CD4-positive, alpha-beta T cell treated with Interleukin-15 for 4 hours (primary cell): ENCODE measurements at places on chromosomes 5 and 9.

DNA sequence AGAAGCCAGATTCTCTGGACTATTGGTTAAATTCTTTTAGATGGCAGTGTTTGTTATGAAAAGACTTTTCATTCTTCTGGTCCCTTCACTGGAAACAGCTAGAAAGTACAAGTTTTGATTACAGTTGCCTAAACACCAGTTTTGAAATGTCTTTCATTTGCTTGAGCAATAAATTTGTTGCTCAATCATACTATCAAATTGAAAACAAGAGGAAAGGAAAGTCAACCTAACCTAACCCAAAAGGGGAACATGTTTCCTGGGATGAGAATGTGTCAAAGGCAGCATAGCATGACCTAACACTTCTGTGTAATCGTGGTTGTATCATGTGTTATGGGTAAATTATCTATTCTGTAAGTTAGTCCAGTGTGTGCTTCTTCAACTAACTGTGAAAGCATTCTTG is 213.2 kb downstream of the TMC1 start:
- DNase-seq: no peak

DNA sequence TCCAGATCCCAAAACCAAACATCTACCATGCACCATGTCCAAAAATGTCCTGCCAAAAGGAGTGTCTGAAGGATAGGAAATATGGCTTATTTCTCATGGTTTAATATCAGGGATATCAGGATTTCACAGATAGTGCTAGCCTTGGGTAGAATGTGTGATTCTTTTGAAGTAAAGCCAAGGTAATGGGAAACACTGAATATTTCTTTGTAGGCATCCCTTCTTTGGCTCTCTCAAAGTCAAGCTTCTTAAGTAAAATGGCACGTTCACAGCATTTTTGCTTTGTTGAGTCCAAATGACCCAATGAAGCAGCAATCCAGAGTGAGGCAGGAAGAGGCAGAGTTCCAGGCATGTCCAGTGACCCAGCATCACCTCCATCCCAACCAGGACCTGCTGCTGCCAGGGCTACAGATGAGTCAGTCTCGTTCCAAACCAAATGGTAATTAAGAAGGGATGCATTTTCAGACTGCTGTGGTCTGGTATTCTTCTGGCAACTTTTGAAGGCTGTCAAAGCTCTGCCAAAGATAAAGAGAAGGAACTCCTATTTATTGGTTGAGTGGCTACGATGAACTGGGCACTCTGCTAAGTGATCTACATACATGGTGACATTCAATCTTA is 678.8 kb upstream of the KLF4 start:
- DNase-seq: no peak

GRCh38 chr5:166022065-166022464 is 2269.4 kb upstream of the WWC1 start:
- DNase-seq: no peak

DNA sequence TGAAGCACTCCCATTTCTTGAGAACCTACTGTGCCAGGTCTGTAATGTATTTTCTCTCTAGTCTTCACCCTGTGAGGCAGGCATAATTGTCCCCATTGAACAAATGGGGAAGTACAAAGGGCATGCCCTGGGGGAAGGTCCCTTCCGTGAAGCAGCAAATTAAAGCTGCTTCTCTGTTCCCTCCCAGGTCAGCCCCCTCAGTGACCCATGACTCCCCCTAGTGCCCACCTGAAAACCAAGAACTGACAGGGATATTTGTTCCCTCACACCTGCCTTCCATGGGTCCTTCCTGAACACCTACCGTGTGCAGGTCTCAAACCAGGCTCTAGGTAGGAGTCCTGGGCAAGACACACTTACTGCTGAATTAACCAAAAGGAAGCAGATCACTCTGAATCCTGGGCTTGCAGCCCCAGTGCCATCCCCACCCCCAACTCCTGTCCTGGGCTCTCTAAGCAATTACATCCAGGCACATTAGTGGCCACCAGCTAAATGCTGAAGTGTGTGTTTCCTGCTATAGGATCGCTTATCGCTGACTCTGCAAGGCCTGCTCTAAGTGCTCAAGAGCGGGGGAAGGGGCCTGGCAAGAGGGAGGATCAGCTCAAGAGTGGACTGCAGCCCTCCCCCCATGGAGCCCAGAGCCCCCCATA is 254.8 kb downstream of the CDK5RAP2 start:
- DNase-seq: no peak

- no peak for DNase-seq
These were observed 7.1 kb downstream of the ARHGEF28 start for GRCh38 chr5:73633060-73633459.

GRCh38 chr9:592225-592624 is 249.3 kb upstream of the DMRT1 start:
- DNase-seq: no peak

- no peak for DNase-seq
These were observed 278.1 kb downstream of the ICE1 start for GRCh38 chr5:5700549-5700948.

- no peak for DNase-seq
These were observed 10.4 kb upstream of the PTGES start for GRCh38 chr9:129762985-129763926.

DNA sequence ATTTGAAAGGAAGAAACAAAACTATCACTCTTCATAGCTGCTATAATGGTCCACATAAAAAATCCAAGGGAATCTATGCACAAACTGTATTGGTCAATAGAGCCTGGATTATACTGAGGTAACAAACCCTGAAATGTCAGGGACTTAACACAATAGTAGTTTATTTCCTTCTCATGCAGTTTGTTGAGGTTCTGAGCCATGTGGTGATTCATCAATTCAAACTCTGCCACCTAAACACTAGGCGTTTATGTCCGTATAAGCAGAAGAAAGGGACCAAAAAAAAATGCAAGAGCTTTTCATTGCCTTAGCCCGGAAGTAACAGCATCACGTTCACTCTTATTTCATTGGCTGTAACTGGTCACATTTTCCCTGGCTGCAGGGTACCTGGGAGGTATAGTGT is 464.7 kb downstream of the ZSWIM6 start:
- no peak for DNase-seq

- DNase-seq: no peak
These were observed 169.3 kb downstream of the CCDC192 start for GRCh38 chr5:127872494-127872893.

- no peak for DNase-seq
These were observed 1383.0 kb upstream of the C9orf72 start for GRCh38 chr9:28956116-28956880.

- no peak for DNase-seq
These were observed 917.6 kb upstream of the DMAC1 start for GRCh38 chr9:8717146-8717545.

GRCh38 chr9:69961843-69962242 is 81.8 kb upstream of the MAMDC2 start:
- no peak for DNase-seq

DNA sequence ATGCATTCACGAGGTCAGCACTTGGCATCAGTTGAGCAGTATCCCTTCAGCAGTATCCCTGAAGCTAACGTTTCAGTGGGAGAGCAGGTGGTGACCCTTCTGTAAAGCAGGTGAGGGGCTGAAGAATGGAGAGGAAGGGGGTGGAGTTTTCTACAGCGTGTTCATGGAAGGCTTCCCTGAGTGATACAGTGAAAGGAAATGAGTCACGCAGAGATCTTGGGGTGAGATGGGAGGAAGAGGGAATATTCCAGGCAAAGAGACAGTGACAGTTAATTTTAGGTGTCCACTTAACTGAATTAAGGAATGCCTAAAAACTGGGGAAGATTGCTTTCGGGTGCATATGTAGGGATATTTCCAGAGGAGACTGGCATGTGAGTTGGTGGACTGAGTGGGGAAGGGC is 25.7 kb downstream of the TAS2R1 start:
- DNase-seq: no peak

DNA sequence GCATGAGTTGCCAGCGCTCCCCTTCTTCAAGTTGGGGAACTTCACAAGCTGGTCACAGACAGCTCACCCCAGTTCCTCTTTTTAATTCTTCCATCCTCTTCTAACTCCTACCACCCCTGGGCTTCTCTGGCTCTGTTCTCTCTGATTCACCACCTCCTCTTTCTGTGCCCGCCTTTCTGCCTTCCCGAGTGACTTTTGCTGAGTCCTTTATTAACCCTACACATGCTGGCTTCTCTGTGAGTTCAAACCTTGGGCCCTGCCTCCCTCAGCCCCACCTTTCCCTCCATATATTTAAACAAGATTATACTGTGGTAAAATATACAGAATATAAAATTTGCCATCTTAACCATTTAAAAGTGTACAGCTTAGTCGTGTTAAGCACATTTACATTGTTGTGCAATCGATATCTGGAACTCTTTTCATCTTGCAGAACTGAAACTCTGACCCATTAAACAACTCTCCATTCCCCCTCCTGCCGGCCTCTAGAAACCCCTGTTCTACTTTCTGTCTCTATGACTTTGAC is 32.0 kb downstream of the SLC46A2 start:
- DNase-seq: no peak

DNA sequence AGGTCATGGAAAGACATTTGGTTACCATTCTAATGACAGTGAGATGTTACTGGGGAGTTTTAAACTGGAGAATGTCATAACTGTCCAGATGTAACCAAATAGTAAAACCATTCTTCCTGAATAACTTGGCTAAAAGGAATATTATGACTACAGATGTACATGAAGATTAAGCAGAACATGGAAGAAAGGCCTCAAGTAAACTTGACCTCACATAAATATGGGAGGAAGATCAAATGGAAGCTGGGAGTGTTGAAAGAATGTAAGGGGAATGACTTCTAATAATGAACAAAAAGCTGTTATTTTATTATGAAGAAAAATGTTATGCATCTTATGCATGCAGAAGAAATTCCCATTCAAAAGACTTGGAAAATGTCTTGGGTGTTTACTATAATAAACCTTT is 107.7 kb upstream of the CDKN2B start:
- DNase-seq: no peak

- no peak for DNase-seq
These were observed 86.2 kb downstream of the GCNT1 start for GRCh38 chr9:76545191-76545590.
